ENCODE measurements at places on chromosomes 1 and 21.

DNA sequence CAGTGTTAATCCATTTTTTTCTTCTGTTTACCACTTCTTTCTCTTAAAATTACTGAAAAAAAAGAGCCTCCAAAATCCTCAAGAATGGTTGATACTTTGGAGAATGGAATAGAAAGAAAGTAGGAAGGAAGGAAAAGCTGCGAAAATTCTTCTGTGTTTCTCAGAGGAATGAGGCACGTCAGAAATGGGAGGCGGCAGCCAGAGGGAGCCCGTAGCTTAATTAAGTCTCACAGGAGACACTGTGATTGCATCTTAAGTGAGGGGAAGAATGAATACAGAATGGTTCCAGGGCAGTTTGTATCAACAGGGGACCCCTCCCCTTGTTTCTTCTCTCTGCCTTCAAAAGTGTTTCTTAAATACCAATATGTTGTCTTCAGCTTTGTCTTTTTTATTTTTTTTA, 1099.5 kb downstream of the PLA2G4A start:
- DNase-seq, result no peak

DNA sequence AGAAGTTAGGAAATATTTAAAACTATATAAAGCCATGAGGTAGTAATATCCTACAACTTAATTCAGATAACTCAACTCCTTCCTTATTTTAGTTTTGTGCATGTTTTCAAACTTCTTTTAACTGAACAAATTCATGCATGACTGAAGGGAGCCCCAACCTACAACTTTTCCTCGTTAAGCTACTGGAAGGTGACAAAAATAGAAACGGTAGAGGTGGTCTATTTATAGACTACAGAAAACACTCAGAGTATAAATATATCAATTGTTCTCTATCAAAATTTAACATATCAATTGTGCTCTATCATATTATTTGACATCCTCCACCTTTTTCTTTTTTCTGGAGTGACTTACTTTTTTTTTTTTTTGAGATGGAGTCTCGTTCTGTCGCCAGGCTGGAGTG, 16.8 kb downstream of the SYNJ1 start:
- no peak for DNase-seq

GRCh38 chr1:206472454-206472853, 2.2 kb downstream of the IKBKE start:
- peak; percentile 69 for DNase-seq

GRCh38 chr1:224635356-224635755, 19.2 kb downstream of the CNIH3 start:
- DNase-seq, result no peak

DNA sequence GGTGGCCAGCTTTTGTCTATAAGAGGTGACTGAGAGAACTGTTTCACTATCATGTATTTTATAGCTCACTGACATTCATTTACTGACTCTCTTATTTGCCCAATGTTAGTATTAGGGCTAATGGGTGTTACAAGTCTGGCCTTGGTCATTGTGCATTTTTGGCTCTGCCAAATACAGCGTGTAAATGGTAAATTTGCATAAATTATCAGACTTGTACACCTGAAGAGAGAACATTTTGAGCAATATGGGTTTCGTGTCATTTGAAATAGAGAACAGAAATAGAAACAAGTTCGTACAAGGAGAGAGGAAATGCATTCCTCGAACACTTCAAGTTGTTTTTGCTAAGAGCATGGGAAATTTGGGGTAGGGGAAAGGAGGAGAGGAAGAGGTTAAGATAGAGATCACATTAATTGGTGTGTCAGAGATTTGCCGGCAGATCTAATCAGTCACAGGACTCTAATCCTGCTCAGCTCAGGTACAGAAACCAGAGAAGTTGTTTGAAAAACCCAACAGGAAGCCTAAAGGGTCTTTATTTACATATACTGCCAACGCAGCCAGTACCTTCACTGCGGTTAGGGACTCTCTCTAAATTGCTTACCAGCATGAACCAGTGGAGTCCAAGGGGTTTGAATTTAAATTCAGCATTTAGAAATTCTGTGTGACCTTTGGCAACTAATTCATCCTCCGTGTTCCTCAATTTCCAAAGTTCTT, 261.5 kb downstream of the GPATCH2 start:
- peak; percentile 25 for DNase-seq

DNA sequence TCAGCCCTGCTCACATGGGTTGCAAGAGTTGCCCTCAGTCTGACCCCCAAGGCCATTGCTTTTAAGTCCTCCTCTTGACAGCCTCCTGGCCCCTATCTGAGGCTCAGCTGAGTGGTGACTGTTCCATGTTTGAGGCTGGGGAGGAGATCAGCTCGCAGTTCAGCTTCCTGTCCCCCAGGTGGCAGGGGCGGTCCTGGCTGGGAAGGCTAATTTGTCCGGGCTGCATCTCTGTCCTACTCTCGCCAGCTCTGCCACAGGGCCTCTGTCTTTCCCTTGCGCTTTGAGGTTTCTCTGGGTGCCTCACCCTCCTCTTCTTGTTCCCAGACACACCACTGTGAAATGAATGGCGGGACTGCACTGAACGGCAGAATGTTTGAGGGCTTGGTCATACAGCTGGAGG, 157.3 kb downstream of the KCNJ6 start:
- peak; percentile 27 for DNase-seq

GRCh38 chr1:180267761-180268555, 37.9 kb downstream of the LHX4 start:
- no peak for DNase-seq
